ENCODE measurements at places on chromosomes 3 and 15.
A peak's percentile ranks its signal among the peaks of the same experiment; 100 is the strongest.

DNA sequence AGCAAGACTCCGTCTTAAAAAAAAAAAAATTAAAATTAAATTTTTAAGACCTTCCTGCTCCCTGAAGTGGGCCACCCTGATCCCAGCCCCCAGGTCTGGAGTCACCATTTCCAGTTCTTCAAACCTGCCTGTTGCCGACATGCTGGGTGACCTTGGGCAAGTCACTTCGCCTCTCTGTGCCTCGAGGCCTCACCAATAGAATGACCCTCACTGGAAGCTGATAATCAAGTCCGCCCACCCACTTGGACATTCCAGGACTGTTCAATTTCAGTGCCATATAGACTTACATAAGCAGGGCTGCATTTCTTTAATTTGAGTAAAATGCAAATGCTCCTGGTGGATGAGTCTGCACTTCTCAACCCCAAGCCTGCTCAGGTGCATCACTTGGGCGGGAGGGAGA is 39.3 kb upstream of the FURIN start:
- no peak for DNase-seq

DNA sequence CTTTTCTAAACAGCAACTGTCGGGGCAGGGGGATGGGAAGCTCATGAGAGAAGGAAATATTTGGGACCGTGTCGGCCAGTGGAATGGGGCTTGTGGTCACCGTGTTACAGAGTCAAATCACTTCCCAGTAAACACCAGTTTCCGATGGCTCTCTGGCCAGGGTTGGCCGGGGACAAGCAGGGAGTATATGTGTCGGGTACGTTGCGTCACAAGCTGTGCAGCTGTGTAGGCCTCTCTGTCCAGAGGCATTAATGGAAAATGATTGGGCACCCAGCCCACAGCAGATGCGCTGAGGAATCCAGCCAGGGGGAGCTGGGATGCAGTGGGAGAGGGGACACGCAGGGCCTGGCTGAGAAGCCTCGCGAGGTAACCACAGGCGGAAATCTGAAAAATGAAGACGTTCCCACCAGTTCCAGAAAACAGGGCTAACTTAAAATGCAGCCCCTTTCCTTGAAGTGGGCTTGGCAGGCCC is 15.8 kb upstream of the ALDH1A3 start:
- DNase-seq: peak; percentile 85

- no peak for DNase-seq
These were observed 130.3 kb downstream of the THSD4 start for GRCh38 chr15:71245588-71245987.

DNA sequence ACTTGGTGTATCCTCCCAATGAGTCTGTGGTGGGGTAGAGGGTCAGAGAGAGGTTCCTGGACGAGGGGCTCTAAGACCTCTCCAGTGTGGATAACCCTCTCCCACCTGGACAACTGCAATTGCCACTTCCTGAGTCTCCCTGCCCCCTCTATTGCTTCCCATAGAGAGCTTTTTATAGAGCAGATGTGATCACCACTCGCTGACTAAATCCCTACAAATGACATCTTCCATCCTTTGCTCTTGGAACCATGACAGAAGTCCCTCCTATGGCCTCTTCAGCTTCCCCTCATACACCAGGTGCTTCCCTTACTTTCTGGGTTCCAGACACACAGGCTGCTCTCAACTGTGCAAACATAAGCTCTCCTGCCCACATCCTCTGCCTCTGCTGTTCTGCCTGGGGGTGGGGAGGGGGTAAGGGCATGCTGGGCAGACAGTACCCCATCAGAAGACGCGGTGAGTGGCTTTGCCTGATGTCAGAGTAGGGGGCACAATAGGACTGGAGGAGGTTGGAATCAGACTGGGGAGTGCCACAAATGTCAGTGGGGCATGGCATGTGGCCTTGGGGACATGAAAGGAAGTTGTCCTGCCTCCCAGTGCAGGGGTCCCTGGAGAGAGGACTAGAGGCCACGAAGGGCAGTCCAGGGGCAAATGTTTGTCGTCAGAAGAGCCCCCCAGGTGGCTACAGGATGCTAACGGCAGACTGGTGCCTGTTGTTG is 15.2 kb downstream of the ITIH3 start:
- no peak for DNase-seq

DNA sequence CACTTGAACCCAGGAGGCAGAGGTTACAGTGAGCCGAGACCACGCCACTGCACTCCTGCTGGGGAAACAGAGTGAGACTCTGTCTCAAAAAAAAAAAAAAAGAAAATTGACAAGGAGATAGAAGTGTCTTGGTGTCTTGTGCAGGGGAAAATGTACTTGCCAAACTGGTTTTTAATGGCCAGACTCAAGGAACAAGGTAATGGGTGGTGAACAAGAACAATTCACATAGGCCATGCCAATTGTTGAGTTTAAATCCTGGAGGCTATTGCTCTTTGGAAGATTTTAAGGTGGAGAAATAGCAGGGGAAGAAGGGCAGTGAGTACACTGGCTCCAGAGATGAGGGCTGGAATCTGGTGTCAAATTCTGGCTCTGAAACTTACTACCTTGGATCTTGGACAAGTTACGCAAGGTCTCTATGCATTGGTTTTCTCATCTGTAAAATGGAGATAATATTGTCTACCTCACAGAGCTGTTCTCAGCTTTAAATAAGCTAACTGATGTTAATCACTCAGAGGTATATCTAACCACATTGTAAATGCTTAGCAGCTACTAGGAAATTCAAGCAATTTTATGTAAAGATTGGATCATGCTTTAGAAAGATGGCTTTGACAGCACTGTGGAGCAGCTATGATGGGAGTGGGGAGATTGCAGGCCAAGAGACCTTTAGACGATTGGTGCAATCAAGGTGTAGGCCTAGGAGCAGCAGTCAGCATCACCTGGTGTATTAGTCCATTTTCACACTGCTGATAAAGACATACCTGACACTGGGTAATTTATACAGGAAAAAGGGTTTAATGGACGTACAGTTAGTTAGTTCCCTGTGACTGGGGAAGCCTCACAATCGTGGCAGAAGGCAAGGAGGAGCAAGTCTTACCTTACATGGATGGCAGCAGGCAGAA is 78.3 kb downstream of the B3GALNT1 start:
- DNase-seq: no peak

DNA sequence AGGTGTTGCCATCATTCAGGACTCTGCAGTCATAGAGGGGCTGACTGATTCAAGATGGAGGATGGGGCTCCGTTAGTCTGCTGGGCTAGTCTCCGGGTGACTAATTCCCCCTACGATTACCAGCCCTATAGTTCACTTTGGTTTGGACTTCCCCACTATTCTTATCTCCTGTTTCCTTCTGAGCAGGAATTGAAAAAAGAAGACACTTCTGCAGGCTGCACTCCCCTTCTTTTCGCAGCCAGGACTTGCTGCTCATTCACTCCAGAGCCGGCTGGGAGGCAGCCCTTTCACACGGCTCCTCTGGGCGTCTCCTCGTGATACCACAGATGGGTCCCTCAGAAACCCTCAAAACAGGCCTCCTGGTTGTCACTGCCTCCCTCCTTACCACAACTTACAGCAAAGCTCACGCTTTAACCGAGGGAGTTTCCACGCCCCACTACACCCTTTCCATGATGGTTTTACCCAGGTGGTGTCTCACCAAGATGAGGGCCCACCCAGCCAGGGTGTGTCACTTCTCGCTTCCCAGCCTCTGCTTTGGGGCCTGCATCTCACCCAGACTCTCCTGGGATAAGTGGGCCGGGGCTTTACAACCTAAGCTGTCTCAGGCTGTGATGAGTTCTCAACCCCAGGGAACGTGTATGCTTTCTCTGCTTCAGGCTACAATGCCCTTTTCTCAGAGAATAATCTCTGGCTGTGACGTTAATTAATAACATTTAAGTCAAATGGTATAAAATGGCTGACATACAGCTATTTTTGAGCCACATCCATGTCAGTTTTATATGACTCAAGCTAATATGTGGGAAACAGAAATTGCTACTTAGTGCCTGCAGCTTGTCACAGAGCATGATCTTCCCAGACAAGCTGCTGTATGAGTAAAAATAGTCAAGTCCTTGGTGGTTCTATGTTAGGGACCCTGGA is 11.9 kb downstream of the CX3CR1 start:
- no peak for DNase-seq
